ENCODE measurements at places on chromosomes 2 and 18.

DNA sequence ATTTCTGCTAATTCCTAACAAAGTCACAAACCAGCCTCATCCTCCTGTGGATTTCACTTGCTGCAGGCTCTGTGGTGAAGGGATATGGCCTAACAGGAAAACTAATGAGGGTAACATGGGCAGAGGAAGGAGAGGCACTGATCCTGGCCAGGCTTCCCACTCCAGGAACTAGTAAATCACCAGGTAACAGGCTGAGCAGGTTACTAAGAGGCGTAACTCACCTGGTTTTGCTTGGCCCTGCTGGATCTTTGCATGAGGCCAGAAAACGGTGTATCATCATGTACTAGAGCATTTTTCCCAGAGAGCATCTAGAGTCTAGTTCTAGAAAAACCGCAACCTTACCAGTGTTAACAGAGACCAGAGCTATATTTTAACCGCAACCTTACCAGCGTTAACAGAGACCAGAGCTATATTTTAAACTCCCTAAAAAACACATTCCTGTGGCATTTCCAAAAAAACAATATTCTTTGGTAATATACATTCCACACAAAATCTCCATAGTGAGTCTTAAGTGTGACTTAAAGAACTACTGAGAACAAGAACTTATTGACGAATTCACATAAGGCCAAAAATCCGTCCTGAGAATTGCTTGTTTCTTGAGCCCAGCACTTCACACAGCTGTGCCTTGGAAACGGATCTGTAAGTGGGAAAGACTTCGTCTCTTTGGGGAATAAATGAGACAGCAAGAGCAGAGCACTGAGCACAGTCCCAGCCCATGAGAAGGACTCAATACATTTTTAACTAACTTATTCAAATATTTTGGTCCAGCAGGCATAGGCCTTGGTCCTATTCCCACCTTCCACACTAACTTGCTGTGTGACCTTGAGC, 43.4 kb downstream of the DPP4 start:
- DNase-seq = no peak

GRCh38 chr2:173544641-173545363, 190.1 kb downstream of the CDCA7 start:
- no peak for DNase-seq

- DNase-seq = no peak
Observed at GRCh38 chr2:158042666-158043065, 59.0 kb upstream of the UPP2 start.

- DNase-seq = no peak
Observed at GRCh38 chr2:127079358-127079920, 27.5 kb downstream of the BIN1 start.

- DNase-seq = no peak
Observed at GRCh38 chr2:174051068-174051467, 85.9 kb upstream of the SP3 start.

- DNase-seq = no peak
Observed at GRCh38 chr2:127046579-127046978, 60.4 kb downstream of the BIN1 start.

GRCh38 chr2:63614983-63615945, 26.5 kb downstream of the MDH1 start:
- no peak for DNase-seq

DNA sequence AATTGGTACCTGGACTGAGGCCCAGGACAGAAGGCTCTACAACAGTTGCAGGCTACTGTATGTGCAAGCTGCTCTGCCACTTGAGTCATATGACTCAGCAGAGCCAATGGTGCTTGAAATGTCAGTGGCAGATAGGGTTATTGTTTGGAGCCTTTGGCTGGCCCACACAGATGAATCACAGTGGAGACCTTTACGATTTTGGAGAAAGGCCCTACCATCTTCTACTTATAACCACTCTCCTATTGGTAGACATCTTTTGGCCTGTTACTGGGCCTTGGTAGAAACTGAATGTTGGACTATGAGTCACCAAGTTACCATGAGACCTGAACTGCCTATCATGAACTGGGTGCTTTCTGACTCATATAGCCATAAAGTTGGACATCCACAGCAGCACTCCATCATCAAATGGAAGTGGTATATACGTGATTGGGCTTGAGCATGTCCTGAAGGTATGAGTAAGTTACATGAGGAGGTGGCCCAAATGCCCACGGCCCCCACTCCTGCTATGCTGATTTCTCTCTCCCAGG, 88.9 kb upstream of the NRXN1 start:
- no peak for DNase-seq

DNA sequence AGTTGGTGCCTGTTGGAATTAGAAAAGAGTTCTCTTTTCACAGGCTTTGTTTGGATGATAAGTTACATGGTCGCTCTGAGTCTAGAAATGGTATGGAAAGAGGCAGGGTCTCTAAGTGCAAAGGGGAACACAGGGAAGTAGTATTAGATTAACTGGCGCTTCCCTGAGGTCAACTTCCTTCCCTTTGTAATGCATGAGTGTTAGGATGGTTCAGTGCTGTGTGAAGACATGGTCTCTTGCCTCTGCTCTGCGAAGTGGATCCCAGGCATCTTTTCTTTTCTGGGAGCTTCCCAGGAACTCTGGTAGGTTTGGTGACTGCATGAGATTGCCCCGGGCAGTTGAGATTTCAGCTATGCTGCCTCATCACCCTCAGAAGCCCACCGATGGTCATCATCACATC, 170.3 kb downstream of the MIB1 start:
- DNase-seq = no peak

DNA sequence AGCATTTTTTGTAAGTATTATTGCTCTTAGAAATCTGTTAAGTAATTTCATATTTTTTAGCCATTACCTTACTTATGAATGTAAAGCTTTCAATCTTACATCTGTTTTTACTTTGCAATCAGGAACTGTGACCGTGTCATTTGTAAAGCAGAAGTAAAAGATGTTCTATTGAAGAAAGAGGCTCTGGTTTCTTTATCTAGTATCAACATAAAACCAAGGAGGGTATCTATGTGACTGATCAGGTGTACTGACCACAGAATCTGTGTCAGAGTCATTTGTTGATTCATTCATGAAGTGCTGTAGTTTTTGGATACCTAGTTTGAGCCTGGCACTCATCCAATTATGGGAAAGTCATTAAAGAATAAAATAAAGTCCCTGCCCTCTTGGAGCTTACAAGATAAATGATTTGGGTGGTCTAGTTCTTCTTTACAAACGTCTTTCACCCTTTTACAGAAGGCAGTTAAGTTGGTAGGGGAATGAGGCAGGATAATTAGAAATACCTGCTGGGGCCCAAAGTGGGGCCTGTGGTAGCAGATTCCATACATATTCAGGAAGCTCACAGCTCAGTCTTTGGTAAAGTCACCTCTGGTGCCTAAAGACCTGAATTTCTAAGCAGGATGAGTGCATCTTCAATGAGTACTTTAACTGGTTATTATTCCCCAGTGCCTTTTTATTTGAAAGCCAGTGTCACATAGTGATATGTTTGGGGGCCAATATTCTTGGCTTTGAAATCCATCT, 260.6 kb upstream of the NT5C1B start:
- no peak for DNase-seq

- DNase-seq = peak; percentile 51
Observed at GRCh38 chr18:10100196-10100595, 186.4 kb downstream of the VAPA start.

- no peak for DNase-seq
Observed at GRCh38 chr2:104871649-104871971, 17.7 kb downstream of the POU3F3 start.

GRCh38 chr2:237799060-237799428, 465 bp downstream of the RBM44 start:
- DNase-seq = no peak

GRCh38 chr2:128682266-128682665, 363.6 kb upstream of the HS6ST1 start:
- DNase-seq = no peak

DNA sequence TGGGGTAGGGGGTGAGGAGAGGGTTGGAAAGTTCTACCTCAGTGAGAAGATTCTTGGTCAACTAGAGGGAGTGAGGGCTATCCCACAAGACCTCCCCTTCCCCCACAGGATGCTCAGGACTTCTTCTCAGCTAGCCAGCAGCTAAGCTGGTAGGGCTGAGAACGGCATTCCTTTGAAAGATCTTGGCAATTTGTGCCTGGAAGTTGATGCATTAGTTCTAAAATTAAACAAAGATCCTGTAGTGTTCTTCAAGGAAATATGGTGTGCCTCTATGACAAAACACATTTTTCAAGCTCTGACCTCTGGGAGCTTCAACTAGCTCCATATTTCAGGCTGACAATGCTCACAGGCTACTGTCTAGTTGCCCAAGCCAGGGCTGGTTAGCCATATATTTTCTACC, 2.3 kb downstream of the LYPD1 start:
- DNase-seq = no peak

- DNase-seq = no peak
Observed at GRCh38 chr18:50281972-50282520, 723 bp upstream of the MBD1 start.
